ENCODE measurements at places on chromosomes 16 and 17.
A peak's percentile ranks its signal among the peaks of the same experiment; 100 is the strongest.

GRCh38 chr16:19137201-19138128, 23.7 kb downstream of the ITPRIPL2 start:
- no peak for DNase-seq

DNA sequence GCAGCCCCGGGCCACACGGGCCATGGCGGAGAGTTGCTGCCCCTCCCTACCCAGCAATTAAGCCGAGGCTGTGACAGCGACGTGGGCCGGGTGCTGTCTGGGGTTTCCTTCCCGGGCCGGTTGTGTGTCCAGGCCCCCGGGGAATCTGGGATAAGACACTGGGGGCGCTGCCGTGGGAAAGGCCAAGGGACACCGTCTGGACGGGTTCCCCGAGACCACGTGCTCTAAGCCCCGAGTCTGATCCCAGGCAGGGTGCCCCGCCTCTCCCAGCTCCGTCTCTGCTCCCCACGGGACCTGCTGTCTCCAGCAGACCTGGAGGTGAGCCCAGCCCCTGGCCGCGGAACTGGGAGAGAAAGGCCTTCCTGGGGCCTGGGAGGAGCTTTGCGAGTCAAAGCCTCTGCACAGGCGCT, 92.2 kb downstream of the IRX3 start:
- no peak for DNase-seq

GRCh38 chr16:84103678-84104077, 13.1 kb downstream of the MBTPS1 start:
- DNase-seq: no peak

- DNase-seq: no peak
Measured at GRCh38 chr17:55432358-55433028, 10.9 kb upstream of the MMD start.

GRCh38 chr17:4565209-4566141, 5.1 kb upstream of the GGT6 start:
- DNase-seq: no peak

DNA sequence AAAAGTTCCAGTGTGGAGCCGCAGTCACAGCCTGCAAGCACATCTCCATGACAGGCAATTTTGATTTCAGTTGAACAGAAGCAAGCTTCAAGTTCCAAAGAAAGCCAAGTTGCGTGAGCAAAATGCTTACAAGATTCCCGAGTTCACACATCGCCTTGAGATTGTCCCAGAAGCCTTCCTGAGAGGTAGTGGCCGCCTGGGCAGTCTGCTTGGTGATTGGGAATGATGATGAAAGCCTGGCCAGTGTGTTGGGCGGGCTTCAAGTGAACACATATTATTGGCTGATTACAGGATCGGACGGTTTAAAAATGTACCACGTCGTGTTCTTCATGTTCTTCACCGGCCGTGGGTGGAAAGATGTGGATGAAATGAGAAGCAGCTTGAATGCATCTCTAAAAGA, 185.5 kb downstream of the FOXL1 start:
- no peak for DNase-seq

- peak; percentile 31 for DNase-seq
Measured at GRCh38 chr17:43713494-43714162, 45.0 kb downstream of the SOST start.

- DNase-seq: no peak
Measured at GRCh38 chr17:5123343-5124124, 7.7 kb downstream of the USP6 start.

- DNase-seq: no peak
Measured at GRCh38 chr17:2634361-2634960, 41.0 kb downstream of the PAFAH1B1 start.

DNA sequence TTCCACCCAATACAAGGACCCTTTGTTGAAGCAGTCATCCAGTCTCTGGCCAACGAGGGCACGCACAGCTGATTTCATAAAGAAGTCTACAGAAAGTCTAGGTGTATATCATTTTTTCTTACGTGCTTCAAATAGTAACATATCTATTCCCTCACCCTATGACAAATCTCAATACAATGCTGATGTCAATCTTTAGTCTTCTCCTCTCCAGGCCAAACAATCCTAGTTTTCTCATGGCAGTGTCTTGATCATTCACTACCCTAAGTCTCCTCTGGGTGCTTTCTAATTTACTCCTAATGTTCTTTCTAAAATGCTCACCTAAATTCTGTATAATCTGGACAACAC, 92.6 kb downstream of the CACNG1 start:
- no peak for DNase-seq

DNA sequence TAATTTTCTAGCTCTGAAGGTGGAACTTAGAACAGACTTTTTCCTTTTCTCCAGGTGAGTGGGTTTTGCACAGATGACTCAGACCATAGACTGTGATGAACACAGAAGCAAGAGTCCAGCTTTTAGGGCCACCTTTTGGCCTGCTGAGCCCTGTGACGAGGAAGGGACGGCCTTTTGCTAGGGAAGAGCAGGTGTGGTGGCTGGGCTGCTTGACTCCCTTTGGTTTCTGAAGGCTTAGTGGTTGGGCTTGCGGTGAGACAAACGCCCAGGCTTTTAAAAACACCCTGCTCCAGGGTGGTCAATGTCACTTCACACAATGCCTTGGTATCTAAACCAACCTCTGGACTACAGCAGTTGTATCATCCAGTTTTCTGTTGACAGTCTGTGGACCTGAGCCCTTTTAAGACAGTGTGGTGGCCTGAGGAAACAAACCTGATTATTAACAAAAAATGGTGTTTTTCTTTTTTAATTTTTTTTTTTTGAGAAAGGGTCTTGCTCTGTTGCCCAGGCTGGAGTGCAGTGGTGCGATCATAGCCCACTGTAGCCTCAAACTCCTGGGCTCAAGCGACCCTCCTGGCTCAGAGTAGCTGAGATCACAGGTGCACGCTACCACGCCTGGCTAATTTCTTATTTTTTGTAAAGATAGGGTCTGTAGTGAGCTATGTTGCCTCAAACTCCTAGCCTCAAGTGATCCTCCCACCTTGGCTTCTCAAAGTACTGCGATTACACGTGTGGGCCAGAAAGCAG, 134.0 kb downstream of the SNX29 start:
- no peak for DNase-seq

DNA sequence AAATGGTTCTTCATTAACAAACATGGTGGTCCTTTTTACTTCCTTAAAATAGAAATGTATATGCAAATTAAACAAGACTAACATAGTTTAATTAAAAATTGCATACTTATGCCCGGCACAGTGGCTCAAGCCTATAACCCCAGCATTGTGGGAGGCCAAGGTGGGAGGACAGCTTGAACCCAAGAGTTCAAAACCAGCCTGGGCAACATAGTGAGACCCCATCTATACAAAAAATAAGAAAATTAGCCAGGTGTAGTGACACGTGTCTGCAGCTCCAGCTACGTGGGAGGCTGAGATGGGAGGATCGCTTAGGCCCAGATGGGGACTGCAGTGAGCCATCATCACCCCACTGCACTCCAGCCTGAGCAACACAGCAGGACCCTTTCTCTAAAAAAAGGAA, 18.4 kb downstream of the CDC27 start:
- DNase-seq: no peak

- no peak for DNase-seq
Measured at GRCh38 chr17:49575679-49576087, at the start of gene NXPH3. NXPH3 (plus strand) TSS chr17:49575871; CDS start chr17:49576220, 349 bp downstream.

GRCh38 chr17:65896889-65897288, 295.0 kb downstream of the CEP112 start:
- DNase-seq: no peak

- no peak for DNase-seq
Measured at GRCh38 chr16:24073321-24073720, 182.8 kb upstream of the CACNG3 start.

DNA sequence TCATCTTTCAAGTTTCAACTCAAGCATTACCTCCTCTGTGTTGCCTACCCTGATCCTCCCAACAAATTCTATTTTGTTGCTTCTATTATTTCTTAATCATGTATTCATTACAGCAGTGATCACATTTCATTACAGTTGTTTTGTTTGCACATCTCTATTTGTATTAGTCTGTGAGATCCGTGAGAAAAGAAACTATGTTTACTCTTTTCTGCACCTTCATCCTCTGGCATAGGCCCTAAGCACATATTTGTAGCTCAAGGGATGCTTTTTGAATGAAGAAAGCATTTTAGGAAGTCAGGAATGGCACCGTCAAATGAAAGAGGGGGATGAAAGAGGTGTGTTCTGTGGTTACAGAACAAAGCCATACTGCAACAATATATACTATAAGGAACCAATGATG, 110.5 kb downstream of the SHISA6 start:
- DNase-seq: no peak

DNA sequence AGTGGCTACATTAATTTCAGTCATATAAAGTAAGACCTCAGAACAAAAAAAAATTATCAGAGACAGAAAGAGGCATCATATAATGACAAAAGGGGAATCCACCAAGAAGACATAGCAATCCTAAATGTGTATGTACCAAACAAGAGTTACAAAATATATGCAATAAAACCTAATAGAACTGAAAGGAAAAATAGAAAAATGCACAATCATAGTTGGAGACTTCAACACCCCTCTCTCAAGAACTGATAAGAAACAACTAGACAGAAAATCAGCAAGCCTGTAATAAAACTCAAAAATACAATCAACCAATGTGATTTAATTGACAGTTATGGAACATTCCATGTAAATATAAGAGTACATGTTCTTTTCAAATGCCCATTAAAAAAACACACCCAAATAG, 61.3 kb upstream of the C16orf82 start:
- DNase-seq: no peak

DNA sequence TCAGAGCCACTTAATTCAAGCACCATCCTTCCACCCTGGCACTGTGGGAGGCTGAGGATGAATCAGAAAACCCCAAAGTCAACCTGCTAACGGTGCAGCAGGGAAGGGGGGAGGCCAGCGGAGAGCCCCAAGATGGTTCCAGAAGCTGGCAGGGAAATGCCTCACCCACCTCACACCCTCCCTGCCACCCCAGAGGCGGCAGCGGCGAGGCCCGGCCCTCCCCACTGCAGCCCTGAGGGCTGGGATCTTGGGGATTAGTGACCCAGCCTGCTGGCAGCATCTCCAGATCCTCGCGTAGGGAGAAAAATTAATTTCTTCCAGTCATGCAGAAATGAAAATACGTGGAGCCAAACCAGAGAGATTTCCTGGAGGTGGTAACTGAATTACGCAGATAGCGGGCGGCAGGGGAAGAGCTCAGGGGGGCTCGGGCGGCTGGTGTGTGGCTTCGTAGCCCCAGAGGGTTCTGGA, 38.2 kb downstream of the CBFA2T3 start:
- DNase-seq: no peak

- DNase-seq: no peak
Measured at GRCh38 chr17:600576-601243, 113.9 kb downstream of the VPS53 start.

- DNase-seq: peak; percentile 68
Measured at GRCh38 chr16:2142942-2143877, 5.2 kb upstream of the RAB26 start.
